ENCODE measurements at places on chromosomes 7 and 10. TPM values are rescaled to one million over a fixed set of nuclear protein-coding genes. Genes with fewer than 3 reads are reported as not detected.

MYOF gene
- total RNA-seq = 128 TPM

NEUROG3 gene
- total RNA-seq = not detected

PNLIPRP1 gene
- not detected for total RNA-seq

CDK14 gene
- total RNA-seq = 6.5 TPM

MPP7 gene
- total RNA-seq = 0.94 TPM

EEF1AKMT2 gene
- 28.9 TPM for total RNA-seq

ADARB2 gene
- not detected for total RNA-seq

NACAD gene
- 3.2 TPM for total RNA-seq

ADGRA1 gene
- total RNA-seq = not detected

ADRB1 gene
- 0.52 TPM for total RNA-seq

PAOX gene
- total RNA-seq = 4.0 TPM

FOXI2 gene
- total RNA-seq = not detected

GRID2IP gene
- total RNA-seq = 0.02 TPM

MRLN gene
- total RNA-seq = not detected

PITX3 gene
- not detected for total RNA-seq

ITIH2 gene
- not detected for total RNA-seq

GRM3 gene
- total RNA-seq = not detected

PDK4 gene
- total RNA-seq = 1.1 TPM

PNLIPRP3 gene
- total RNA-seq = not detected

IPMK gene
- 9.3 TPM for total RNA-seq

DEPP1 gene
- 38.8 TPM for total RNA-seq

SH2D4B gene
- not detected for total RNA-seq

UPK3BL2 gene
- not detected for total RNA-seq

ACBD7 gene
- total RNA-seq = 5.8 TPM

LIPM gene
- total RNA-seq = not detected

SFTPA1 gene
- total RNA-seq = not detected

SLC39A12 gene
- total RNA-seq = not detected

ZNF365 gene
- total RNA-seq = 3.2 TPM

CPED1 gene
- total RNA-seq = 15.8 TPM

ARHGAP19 gene
- 12.4 TPM for total RNA-seq

ASZ1 gene
- total RNA-seq = not detected

KMT2C gene
- 9.7 TPM for total RNA-seq

ZFAND4 gene
- 7.9 TPM for total RNA-seq

THNSL1 gene
- 1.5 TPM for total RNA-seq

CFAP70 gene
- total RNA-seq = not detected

EPO gene
- not detected for total RNA-seq

IDI2 gene
- not detected for total RNA-seq

NUTM2D gene
- total RNA-seq = 3.2 TPM

PTF1A gene
- total RNA-seq = not detected

SOSTDC1 gene
- total RNA-seq = not detected

RNLS gene
- 22.5 TPM for total RNA-seq

ASL gene
- total RNA-seq = 39.1 TPM

ZPBP gene
- not detected for total RNA-seq

PTPRN2 gene
- 2.3 TPM for total RNA-seq

SLC26A3 gene
- total RNA-seq = not detected

ARHGEF5 gene
- 3.3 TPM for total RNA-seq

ERVW-1 gene
- total RNA-seq = 0.02 TPM

SMO gene
- 3.1 TPM for total RNA-seq

RBP3 gene
- total RNA-seq = not detected

MYL10 gene
- total RNA-seq = not detected

UNC5B gene
- 0.25 TPM for total RNA-seq

CLDN12 gene
- total RNA-seq = 72.8 TPM

HTR5A gene
- total RNA-seq = not detected

UTF1 gene
- total RNA-seq = not detected

FAM131B gene
- total RNA-seq = 0.79 TPM

POM121C gene
- total RNA-seq = 8.4 TPM

GDF10 gene
- total RNA-seq = not detected

TRIM50 gene
- total RNA-seq = not detected

LOXL4 gene
- 1.2 TPM for total RNA-seq
